ENCODE measurements at places on chromosomes 6 and 20. TPM values are rescaled to one million over a fixed set of nuclear protein-coding genes. Genes with fewer than 3 reads are reported as not detected.

CCM2L gene
- 0.65 TPM for total RNA-seq

HLA-DRA gene
- total RNA-seq = not detected

SLC9A8 gene
- total RNA-seq = 5.0 TPM

WFDC5 gene
- not detected for total RNA-seq

PAX1 gene
- total RNA-seq = not detected

JPH2 gene
- total RNA-seq = not detected

TINAG gene
- total RNA-seq = not detected

RSPO4 gene
- total RNA-seq = not detected

DDAH2 gene
- total RNA-seq = 32.1 TPM

CCN6 gene
- total RNA-seq = 0.16 TPM

SLC26A8 gene
- total RNA-seq = not detected
